ENCODE measurements at places on chromosomes 7 and 10. TPM values are rescaled to one million over a fixed set of nuclear protein-coding genes. Genes with fewer than 3 reads are reported as not detected.

The IGFBP3 gene
- 220 TPM for polyA plus RNA-seq

The FAM13C gene
- polyA plus RNA-seq, result 3.1 TPM

The UCMA gene
- polyA plus RNA-seq, result not detected

The SUN3 gene
- polyA plus RNA-seq, result not detected

The GET4 gene
- 18.5 TPM for polyA plus RNA-seq

The SHLD2 gene
- polyA plus RNA-seq, result 24.2 TPM

The NKX1-2 gene
- not detected for polyA plus RNA-seq

The CALCR gene
- not detected for polyA plus RNA-seq

The KIF11 gene
- polyA plus RNA-seq, result 5.2 TPM

The GCK gene
- 0.35 TPM for polyA plus RNA-seq

The NCF1 gene
- polyA plus RNA-seq, result not detected

The CTAGE8 gene
- 0.16 TPM for polyA plus RNA-seq

The TMEM184A gene
- polyA plus RNA-seq, result 0.36 TPM

The MYPN gene
- polyA plus RNA-seq, result 2.6 TPM

The RBAK gene
- 4.4 TPM for polyA plus RNA-seq

The PPP3CB gene
- 41.8 TPM for polyA plus RNA-seq

The PLCE1 gene
- polyA plus RNA-seq, result 2.0 TPM

The CHST3 gene
- polyA plus RNA-seq, result 4.6 TPM

The LDB3 gene
- polyA plus RNA-seq, result 0.60 TPM

The PDE6C gene
- polyA plus RNA-seq, result not detected

The TLX1 gene
- not detected for polyA plus RNA-seq

Measured in AG04450 (cell line).